ENCODE measurements at places on chromosomes 12 and 14.

GRCh38 chr12:24954261-24954660 lies 5.4 kb upstream of the BCAT1 start:
- no peak for DNase-seq

DNA sequence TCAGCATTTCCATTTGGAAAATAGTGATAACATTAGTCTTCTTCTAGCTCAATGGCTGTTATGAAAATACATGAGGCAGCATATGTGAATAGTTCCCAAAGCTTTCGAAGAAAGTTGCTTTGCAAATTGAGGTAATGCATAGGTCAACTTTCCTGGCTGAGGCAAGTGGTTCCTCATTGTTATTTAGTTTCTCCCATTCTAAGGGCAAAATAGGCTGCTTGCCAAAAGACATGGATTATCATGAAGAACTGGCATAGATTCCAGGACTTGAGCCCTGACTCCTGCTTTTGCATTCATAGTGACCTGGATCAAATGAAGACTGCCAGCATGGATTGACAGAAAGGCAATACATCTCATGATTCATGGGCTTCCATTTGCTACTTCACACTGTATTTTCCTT lies 35.7 kb downstream of the LRFN5 start:
- no peak for DNase-seq

DNA sequence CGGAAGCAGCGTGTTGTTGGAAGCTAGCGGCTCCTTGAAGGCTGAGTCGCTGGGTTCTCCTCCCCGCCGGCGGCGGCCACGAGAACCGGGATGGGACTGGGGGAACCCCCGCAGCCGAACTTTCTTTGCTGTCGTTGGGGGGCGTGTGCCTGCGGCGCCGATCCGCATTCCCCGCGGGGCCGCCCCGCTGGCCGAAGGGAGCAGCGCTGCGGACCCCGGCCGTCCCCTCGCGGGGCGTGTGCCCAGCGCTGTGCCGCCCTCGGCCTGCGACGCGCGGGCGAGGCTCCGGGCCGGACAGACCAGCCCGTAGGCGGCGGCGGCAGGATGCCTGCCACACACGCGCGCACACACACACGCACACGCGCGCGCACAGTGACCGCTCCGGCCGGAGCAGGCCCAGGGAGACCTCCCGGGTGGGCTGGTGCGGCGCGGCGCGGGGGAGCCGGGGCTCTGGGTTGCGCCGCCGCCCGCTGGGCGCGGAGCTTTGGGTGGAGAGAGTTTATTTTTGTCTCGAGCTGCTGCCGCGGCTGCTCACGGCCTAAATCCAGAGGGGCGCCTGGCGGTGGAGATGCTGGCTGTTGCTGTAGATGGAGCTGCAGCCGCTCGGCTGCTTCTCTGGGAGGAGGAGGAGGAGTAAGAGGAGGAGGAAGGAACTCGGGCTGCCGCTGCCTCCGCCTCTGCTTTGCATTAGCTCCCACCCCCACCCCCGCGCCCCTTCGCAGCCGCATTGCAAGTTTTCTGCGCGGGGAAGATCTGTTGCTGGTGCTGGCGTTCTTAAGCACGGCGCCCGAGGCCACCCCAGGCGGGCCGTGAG lies at the start of gene SAMD4A:
TSS of gene SAMD4A (plus strand) at position 719 of the 814 bp plus-strand sequence. CDS start 789 bp downstream, outside the sequence.
- DNase-seq: peak; percentile 62

DNA sequence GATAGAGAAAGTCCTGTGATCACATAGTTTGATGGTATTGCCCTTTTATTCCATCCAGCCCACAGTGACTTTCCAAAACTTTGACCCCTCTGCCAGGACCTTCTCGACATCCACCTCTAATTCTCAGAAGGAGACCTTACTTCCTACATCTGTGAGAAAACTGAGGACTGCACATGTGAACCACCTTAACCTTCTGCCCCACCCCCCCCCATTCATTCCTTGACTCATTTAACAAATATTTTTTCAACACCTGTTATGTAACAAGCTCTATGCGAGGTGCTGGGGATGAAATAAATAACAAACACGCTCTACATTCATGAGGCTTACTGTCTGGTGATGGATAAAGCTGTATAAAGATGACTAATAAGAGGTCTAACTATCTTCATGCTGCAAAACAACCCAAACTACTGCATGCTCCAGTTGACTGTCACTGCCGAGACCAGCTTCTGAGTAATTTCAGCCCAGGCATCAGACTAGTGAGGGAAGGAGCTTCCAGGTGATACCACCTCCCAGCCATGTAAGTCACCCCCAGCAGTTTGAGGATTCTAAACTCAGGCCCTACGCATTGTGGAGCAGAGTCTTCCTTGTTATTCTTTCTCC lies 1.9 kb upstream of the HAL start:
- no peak for DNase-seq

DNA sequence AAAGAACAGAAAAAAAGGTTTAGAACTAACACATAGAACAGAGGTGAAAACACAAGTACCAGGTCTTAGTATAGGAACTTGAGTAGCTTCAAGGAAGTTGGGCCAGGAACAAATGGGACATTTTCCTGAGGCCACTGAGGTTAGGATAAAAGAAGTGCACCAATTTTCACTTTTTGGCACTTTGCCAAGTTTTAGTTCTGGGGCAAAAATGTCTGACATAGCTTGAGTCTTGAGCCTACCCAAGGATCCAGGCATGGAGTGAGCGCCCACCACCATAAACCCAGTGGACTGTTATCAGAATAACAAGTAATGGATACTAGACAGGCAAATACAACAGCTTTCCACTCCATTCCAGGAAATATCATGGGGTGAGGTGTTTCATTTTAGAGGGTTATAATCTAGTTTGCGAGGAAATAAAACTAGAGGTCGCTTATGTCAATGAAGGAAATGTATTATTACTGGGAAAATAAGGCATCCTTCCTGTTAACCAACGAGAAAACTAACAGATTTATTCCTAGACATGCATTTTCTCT lies 199.7 kb upstream of the HMGA2 start:
- DNase-seq: no peak

GRCh38 chr12:48037267-48037915 lies 33.1 kb upstream of the COL2A1 start:
- no peak for DNase-seq

DNA sequence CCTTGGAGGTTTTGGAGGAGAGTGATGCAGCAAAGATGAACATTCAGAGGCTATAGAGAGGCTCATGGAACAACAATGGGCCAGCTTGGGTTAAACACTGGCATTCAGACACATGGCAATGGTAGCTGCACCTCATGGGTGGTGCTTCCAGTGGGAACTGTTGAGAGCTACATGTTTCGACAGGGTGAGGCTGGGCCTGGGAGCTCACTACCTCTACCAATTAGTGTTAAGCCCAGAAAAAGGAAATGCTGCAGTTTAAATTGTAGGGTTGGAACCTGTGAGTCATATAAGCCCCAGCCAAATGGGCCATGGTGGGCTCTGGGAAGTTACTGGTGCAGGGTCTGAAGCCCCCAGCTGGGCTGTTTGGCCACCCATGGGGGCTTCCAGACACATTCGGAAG lies 279.7 kb downstream of the ZFP36L1 start:
- no peak for DNase-seq
